ENCODE measurements at places on chromosomes 4 and X.

GRCh38 chr4:126468144-126468543 is 1153.4 kb downstream of the FAT4 start:
- ATAC-seq: no peak

GRCh38 chr4:184387351-184387750 is 87.0 kb downstream of the IRF2 start:
- no peak for ATAC-seq

DNA sequence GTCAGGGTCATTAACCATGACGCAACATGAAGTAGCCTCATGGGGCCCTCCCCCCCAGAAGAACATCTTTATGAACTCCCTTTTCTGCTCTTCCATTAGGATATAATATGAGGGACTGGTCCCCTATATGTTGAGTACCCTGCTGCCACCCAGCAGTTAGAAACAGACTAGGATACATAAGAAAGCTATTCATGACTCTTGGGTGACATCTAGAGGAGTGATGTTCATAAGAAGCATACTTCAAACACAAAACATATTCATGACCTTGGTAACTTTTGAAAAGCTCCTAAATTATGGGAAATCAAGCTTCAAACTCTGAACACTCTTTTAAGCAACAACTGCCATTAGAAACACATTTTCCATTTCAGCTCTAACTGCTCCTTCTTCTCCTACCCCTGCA is 155.2 kb upstream of the SPIN4 start:
- ATAC-seq: peak; percentile 63

- no peak for ATAC-seq
Measured at GRCh38 chr4:143383005-143383574, 46.4 kb downstream of the GAB1 start.

DNA sequence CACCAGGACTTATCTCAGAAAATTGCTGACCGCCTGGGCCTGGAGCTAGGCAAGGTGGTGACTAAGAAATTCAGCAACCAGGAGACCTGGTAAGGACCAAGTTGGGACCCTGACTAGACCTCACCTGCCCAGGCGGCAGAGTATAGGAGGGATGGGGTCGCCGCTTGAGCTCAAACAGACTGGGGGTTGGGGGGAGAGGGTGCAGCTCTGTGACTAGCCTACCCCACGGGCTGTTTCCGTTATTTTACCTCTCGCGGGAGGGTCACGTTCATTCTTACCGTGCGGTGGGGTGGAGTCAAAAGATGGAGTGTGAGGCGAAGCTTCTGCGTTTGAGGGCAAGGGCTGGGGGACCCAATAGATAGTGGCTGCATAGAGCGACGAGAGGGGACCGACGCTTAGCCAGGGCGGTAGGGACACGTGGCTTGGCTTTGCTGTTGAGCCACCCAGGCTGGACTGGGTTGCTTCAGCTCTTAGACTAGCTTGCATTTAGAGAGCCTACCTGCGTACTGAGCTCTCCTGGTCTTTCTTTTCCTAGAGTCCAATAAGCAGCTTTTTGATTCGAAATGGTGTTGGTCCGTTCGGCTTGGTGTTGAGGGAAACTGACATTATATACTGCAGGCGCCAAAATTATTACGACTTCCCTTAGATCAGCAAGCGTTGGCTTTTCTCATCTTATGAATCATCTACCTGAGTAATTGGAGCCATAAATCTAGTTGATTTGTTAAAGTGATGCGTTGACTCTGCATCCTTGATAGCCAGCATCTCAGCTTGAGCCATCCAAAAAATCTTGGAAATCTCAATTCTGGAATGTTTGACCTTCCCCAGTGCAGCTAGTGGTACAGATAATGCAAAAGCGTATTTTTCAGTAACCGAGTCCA is 591 bp downstream of the PRPS1 start:
- ATAC-seq: peak; percentile 62

- ATAC-seq: peak; percentile 39
Measured at GRCh38 chrX:151397741-151398070, 700 bp downstream of the VMA21 start.

- no peak for ATAC-seq
Measured at GRCh38 chr4:153669838-153670237, 14.2 kb upstream of the TLR2 start.

DNA sequence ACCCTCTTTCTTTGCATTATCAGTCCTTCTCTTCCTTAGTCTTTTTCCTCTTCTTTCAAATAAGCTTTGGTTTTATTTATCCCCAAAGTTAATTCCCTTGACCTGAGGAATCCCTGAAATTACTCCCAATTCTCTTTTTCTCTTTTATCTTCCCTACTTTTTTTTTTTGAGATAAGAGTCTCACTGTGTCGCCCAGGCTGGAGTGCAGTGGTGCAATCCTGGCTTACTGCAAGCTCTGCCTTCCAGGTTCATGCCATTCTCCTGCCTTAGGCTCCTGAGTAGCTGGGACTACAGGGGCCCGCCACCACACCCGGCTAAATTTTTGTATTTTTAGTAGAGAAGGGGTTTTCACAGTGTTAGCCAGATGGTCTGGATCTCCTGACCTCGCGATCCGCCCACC is 17.8 kb downstream of the CAMK2D start:
- ATAC-seq: no peak

DNA sequence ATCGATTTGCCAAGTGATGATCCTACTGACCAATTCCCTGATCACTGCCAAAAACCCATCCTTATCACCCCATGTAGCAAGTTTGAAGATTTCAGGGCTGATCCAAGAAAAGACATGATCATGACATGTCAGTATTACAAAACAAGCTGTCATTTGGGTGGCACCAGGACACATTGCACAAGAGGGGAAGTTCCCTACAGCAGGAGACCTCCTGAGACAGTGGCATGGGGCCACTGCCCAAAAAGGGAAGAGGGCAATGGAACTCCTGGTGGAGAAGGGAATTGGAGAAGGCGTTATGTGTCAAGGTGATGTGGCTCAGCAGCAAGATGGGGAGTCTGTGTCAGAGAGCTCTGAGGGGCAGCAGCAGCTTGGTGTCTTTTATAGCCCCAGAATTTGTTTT is 43.4 kb downstream of the ZNF182 start:
- ATAC-seq: no peak

GRCh38 chrX:40209951-40210617 is 112.3 kb upstream of the BCOR start:
- ATAC-seq: no peak

DNA sequence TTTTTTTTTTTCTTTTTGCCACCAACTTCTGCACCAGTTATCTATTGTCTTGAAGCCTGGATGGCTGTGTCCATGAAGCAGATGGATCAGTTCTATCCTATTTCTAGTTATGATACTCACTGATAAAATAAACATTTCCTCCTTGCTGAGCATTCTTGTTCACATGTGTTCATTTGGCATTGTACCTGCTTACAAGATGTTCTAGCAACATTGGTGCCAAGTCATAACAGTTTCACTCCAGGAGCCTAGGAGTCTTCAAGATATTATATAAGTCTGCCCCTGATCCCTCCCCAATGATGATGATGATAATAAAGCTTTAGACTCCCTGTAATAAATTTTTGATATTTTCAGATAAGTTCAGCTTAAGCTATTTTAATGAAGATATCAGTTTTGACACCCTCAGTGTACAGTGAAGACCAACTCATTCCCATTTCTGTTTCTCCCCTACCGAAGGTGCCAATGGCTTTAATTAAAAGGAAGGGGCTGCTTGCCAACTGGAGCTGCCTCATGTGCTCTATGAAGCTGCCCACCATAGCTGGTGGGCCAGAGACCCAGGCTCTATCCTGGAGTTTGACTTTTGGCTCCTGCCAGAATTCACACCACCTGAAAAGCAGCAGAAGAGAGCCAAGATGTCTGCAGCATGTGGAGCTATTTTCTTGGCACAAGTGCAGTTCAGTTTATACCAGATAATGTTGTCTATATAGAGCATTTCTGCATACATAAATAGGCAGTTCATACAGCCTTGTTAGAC is 265.4 kb upstream of the TET2 start:
- no peak for ATAC-seq

DNA sequence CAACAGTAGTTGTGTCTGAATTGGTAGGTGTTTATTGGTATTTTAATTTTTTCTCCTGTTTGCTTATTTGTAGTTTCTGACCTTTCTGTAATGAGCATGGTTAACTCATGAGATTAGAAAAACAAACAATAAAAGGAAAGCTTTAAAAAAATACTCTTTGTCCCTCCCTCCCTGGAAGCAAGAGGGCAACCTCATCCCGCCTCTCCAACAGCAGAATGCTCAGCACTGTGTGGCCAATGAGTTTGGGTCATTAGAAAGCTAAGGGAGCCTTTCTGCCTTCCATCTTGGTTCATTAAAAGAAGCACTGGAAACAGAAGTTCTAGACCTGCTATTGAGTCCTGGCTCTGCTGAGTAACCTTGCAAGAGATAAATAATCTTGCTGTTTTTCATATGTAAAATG is 33.9 kb downstream of the TRPC5 start:
- no peak for ATAC-seq

DNA sequence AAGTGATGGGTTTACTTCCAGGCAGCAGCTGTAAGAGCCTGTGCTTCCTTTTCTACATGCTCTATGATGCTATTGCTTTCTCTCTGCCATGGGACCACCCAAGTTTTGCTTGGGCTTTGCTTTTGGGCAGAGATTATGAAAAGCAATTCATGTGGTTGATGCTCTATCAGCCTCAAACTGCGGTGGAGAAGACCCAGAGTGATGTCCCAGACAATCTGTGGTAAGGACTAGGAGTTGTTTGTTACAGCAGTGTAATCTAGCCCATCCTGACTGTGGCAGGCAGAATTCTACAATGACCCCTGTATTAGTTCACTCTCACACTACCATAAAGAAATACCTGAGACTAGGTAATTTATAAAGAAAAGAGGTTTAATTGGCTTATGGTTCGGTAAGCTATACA is 9.2 kb upstream of the CYTL1 start:
- no peak for ATAC-seq

- no peak for ATAC-seq
Measured at GRCh38 chr4:102637391-102637790, 123.4 kb downstream of the MANBA start.

DNA sequence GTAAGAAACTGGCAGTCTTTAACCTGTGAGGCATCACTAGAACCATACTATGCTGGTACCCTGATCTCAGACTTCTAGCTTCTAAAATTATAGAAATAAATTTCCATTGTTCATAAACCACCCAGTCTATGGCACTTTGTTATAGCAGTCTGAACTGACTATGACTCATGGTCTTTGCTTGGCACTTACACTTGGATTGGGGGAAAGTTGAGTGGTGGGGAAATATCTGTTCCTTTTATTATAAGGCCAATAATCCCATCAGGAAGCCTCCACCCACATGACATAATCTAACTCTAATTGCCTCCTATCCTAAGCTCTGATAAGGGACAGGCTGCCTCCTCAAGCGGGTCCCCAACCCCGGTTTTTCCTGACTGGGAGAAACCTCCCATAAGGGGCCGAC is 61.4 kb upstream of the PACRGL start:
- no peak for ATAC-seq

DNA sequence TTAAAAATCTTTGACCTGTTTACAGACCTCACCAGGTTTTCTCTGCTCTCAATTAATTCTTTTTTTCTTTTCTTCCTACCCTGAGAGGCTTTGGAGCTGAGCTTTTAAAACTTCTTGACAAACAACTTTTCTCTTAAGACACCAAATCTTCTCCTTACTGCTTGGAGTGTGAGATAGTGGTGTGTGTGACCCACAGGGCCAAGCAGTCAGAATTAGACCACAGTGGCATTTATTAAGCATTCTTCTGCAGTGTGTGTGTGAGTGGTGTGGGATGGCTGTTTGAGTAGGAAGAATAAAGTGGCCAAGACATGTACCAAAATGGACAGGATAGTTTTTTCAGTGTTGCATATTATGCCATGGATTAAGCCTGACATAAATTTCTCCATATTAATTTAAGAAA is 665.1 kb downstream of the RAPGEF2 start:
- no peak for ATAC-seq

GRCh38 chr4:14180983-14181601 is 553.6 kb upstream of the BOD1L1 start:
- ATAC-seq: no peak

- no peak for ATAC-seq
Measured at GRCh38 chr4:21205821-21206531, 505.7 kb downstream of the PACRGL start.

DNA sequence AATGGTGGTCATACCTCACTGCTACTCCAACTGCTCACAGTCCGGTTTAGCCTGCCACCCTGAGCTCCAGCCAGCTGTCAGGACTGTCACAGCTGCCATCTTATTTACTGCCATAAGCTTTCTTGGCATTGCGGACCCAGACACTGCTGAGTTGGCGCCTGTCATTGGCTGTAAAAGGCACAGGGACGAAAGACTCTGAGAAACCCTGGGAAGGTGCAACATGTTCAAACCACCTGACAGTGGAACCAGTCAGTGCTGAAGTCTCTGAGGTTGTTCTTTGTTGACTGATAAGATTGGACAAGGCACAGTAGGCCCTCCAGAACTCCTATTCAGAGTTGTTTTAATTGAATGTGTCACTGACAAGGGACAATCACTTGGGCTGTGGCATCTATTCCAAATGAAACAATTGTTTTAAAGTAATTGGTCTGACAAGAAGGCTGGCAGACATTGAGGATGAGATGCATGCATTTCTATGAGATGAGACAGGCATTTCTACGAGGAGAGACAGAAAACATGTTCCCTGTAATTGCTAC is 927.8 kb downstream of the STPG2 start:
- no peak for ATAC-seq

DNA sequence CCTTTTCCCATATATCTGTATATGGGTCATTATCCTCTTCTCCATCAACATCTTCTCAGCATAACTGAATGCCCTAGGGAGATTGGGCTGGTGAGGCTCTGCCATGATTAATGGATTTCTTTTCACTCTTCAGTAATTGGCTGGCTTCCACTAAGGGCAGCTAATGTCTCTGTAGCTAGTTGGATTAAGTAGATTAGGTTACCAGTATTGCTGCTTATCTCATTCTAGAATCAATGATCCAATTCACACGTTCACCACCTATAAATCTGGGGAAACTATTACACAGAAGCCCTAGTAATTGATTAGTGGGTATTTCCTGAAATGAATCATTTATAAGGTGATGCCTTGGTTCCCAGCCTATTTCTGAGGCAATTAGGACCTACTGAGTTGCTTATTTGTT is 94.8 kb downstream of the KDR start:
- no peak for ATAC-seq

- no peak for ATAC-seq
Measured at GRCh38 chr4:5686338-5686737, 22.0 kb downstream of the EVC2 start.

- peak; percentile 84 for ATAC-seq
Measured at GRCh38 chr4:121072224-121073003, at the start of gene NDNF. Gene NDNF, minus strand, starts transcription at chr4:121072535. Its CDS starts 26,698 bp downstream, at chr4:121045837.

GRCh38 chr4:3160438-3160837 is 86.0 kb downstream of the HTT start:
- no peak for ATAC-seq

DNA sequence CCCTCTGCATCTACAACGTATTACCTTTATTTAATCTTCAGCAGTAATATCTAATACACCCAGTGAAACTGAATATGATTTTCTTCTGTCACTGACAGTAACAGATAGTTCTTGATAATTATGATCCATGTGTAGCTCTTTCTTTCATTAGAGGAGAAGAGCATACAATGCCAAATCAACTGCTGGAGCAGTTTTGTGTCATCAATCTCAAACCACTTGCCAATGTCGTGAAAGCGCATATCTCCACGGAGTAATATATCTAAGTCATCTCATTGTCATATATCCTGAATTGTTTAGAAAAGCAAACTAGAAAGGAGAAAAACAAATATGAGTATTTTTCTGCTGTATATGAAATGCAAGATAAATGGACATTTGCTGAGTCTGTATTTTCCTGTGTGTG is 47.9 kb downstream of the DCAF8L1 start:
- ATAC-seq: no peak
